ENCODE measurements at places on chromosomes 2 and 18.

- DNase-seq: no peak
These were observed 116.9 kb downstream of the RND3 start for GRCh38 chr2:150370561-150370960.

DNA sequence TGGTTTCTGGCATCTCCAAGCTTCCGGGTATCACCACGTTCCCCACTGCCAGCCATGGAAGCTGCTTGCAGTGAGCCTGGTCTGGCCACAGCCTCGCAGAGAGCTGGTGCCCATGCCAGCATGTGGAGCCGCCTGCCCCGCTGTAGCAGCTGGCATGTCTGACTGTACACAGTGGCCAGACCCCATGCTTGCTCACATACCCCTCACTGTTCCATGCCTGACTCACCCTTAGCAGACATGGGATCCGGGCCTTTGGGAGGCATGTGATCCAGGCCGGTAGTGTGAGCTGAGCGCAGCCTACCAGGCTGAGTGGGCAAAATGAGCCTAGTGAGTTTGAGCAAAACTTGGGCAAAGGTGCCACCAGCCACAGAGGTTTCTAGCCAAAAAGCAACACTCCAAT lies 18.8 kb upstream of the RPRD1A start:
- no peak for DNase-seq

GRCh38 chr18:63321291-63321690 lies 1.7 kb upstream of the BCL2 start:
- DNase-seq: no peak

DNA sequence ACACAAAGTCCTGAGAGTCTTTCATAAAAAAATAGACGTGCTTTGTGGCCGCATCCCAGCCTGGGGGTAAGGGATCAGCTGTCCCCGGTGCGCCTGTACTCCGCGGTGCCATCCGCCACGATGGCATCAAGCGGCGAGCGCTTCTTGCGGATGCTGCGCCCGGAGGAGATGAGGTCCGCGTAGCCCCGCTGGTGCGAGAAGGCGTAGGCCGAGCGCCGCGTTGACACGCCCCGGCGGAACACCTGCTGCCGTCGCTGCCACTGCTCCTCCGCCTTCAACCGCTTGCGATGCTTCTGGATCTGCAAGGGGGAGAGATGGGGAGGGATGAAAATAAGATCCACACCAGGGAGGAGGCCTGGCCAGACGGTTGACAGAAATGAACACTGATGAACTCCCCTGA lies 26.8 kb upstream of the NARS1 start:
- no peak for DNase-seq

DNA sequence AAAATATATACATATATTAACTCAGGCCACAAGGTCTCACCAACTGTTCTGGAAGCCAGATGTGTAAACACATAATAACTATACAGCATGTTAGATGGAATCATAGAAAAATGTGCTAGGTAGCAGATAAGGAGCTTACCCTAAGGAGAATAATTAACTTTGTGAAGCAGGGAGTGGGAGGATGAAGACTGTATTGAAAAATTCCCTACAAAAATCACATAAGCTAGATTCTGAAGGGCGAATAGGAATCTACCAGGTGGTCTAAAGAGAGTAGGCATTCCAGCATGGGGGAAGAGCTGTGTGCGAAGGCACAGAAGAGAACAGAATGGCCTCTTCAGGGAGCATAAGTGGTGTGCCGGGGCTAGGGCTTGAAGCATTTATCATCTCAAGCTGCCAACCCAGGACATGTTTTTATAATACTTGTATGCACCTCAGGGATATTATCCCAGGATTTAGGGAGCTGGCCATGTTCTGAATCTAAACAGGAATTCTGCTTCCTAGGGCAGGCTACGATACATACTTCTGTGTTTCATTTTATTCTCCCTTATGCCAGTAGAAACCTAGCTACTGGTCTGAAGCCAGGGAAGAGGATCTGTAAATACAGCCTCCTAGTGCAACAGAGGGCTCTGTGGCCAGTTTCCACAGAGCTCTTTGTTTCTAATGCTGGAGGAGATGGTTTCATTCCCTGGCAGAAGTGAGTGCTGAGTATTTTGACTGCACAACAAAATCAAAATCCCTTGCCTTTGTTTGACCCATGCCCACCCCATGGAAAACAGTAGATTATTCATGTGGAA lies 56.7 kb downstream of the NEMP2 start:
- DNase-seq: no peak

DNA sequence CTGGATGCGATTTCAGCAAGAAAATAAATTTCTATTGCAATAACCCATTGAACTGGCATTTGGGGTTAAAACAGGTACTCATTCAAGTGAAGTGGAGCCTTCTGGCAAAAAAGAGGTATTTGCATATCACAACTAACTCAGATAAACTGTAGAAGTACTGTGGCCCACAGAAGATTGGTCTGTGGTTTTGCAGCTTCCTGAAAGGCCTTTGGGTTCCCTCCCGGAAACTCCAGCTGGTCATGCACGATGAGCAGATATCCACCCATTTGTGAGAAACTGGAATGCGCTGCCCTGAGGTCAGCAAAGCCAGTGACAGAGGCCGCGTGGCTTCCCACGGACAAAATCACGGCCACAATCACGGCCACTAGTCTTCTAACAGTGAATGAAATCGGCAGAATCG lies 106.3 kb downstream of the EPHA4 start:
- no peak for DNase-seq

DNA sequence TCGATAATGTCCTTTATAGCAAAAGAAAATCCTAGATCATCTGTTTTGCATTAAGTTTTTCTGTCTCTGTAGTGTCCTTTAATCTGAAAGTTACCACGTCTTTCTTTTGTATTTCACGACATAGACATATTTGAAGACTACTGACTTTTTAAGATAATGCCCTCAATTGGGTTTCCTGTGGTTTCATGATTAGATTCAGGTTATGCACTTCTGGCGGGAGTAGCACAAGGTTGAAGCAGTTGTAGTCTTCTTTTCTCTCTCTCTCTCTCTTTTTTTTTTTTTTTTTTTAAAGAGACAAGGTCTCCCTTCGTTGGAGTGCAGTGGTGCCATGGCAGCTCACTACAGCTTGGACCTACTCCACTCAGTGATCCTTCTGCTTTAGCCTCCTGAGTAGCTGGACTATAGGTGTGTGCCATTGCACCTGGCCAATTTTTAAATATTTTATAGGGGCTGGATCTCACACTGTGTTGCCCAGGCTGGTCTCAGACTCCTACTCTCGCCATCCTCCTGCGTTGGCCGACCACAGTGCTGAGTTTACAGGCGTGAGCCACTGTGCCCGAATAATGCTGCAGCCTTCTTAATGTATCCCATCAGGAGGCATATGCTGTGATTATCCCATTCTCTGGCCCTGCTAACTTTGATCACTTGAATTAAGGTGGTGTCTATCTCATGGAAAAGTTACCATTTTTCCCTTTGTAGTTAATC lies 3.9 kb downstream of the INPP4A start:
- DNase-seq: no peak

GRCh38 chr18:70425236-70425635 lies 136.4 kb downstream of the SOCS6 start:
- DNase-seq: no peak

DNA sequence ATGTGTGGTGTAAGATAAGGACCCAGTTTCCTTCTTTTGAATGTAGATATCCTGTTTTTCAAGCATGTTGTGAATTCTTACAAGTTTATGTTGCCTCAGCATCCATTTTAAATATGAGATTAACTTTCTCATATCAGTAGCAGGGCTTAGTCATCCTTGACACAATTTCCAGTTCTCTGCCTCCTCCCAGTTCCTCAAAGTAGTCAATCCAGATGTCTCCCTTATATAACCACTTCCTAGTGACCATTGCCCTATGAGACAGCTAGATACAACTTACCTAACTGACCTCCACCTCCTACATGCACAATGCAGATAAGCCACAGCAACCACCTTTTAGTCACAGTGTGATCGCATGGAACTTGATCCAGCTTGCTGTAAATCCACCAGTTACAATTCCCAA lies 269.2 kb upstream of the ZNF521 start:
- no peak for DNase-seq

DNA sequence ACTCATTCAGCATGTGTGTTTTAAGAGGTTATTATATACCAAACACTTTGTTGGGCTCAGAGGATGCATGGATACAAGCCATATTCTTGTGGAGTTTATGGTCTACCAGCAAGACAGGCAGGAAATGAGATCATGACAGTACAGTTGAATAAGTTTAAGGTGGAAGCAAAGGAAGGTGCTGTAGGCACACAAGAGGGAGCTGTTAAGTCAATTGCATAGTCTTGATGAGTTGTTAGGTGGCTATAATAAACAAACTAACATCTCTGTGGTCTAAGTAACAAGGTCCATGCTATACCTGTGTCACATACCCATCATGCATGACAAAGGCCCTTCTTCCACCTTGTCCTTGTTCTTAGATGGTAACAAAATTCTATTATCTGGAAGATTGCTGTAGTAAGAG lies 538.3 kb downstream of the CNTNAP5 start:
- DNase-seq: no peak

GRCh38 chr18:48835119-48835518 lies 115.6 kb downstream of the SMAD7 start:
- no peak for DNase-seq

DNA sequence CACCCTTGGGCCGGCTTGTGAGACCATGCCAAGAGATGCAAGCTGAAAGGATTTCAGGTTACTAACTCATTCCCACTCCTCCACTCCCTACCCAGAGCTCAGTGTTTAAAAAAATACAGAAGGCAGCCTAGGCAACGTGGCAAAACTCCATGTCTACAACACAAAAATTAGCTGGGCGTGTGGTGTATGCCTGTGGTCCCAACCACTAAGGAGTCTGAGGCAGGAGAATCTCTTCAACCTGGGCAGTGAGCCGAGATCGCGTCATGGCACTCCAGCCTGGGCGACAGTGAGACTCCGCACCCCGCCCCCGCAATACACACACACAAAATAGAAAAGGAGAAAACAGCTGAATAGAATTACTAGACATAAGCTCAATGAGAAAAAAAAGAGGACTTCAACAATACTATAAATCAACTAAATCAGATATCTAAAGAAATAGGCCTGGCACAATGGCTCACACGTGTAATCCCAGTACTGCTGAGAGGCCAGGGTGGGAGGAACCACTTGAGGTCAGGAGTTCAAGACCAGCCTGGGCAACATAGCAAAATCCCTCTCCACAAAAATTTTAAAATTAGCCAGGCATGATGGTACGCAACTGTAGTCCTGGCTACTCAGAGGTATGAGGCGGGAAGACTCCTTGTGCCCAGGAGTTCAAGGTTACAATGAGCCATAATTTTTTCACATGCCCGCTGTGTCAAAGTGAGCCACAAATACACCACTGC lies 10.1 kb downstream of the IWS1 start:
- DNase-seq: no peak

GRCh38 chr18:51251625-51252024 lies 54.1 kb upstream of the MEX3C start:
- DNase-seq: no peak

GRCh38 chr2:232492236-232492848 lies 4.7 kb upstream of the ECEL1 start:
- DNase-seq: no peak

GRCh38 chr2:238024986-238025385 lies 35.8 kb upstream of the SCLY start:
- no peak for DNase-seq

- no peak for DNase-seq
These were observed 62.1 kb upstream of the PGAP1 start for GRCh38 chr2:196988639-196989038.

DNA sequence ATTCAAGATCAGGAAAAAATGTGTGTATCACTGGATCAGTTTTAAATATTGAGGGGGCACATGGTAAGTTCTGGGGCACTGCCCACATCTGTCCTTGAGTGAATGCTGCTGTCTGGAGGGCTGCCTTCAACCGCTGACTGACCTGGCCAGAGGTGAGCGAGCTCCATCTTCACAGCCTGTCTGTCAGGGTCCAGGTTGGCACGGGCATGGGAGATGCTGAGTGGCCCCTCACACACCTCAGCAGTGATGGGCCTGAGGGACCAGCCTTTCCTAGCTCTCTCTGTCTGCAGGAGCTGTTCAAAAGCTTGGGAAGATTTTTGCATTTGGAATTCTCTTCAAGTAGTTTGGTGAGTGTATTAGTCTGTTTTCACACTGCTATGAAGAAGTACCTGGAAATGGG lies 114.8 kb upstream of the ALKAL2 start:
- DNase-seq: no peak

DNA sequence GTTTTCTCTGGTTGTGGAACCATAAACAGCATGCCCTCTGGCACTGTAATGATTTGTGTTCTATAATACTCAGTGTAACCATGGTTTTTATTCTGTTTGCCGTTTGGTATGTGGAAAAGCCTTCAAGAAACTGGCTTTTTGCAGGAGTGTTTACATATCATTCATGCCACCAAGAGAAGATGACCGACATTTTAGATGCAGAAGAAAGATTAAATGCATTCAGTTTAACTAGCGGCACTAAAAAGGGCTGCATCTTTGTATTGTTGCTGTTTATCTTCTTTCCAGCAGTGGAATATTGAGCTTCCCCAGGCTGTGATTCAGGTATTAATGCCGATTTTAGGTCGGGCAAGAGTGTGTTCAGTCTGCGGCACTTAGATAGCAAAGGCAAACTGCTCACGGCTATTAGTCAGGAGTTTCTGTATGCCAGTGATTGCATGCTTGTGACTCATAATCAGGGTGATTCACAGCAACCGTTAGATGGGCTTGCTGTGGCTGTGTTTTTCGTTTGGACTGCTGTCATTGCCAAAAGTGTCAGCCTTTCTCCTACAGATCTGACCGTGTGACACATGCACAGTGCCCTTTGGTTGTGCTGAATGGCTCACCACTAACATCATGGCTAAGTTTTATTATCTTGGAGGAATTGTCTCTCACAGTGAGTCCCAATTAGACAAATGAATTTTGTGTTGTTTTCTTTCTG lies 479.7 kb downstream of the PARD3B start:
- no peak for DNase-seq

DNA sequence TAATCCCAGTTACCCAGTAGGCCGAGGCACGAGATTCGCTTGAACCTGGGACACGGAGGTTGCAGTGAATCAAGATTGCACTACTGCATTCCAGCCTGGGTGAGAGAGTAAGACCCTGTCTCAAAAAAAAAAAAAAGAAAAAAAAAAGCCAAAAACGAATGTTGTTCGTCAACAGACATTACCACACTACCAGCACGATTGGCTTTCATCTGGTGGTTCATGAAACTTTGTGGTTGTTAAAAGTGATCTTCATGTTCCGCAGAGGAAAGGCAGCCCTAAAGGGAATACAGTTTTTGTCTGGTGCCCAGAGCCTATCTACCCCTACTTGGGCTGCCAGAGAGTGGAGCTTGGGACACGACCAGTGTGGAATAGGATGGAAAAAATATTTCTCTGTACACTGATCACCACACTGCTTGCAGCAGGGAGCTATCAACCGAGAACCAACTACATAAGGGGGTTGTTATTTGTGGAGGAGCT lies 13.6 kb upstream of the CXCR4 start:
- DNase-seq: no peak
